GM12864 (cell line): ENCODE measurements at places on chromosomes 1 and 21.

- no peak for DNase-seq
Measured at GRCh38 chr21:45241357-45241756, 46.3 kb downstream of the POFUT2 start.

DNA sequence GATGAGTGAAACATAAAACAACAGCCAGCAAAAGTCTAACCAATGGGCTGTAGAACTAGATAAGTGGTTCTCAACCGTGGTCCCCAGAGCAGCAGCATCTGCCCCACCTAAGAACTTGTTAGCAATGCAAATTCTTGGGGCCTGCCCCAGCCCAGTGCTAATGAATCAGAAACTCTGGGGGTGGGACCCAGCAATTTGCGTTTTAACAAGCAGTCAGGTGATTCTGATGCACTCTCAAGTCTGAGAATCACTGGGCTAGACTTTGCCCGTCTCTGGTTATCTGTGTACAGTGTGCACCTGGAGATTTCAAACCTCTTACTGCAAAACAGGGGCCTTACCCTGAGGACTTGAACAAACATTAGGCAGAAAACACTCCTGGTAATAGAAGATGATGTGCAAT lies 66.5 kb downstream of the PLXNA2 start:
- DNase-seq = no peak

- no peak for DNase-seq
Measured at GRCh38 chr1:175891783-175892309, 148.5 kb upstream of the TNR start.

DNA sequence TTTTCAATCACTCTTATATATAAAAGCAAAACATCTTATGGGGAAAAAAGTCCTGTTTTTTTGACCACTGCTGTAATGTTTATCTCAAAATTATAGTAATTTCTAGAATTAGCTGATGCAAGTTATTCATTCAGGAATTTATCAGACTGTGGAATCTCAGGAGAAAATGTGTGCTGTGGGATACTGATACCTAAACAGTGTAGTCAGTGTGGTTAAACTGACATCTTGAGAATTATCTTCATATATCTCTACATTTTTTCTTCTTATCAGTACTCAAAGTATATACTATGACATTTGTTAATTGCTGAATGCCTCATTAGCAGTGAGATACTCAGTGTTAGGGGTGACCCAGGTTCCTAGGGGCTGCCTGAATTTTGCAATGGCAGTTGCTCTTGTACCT lies 839.3 kb downstream of the KCNT2 start:
- DNase-seq = no peak

DNA sequence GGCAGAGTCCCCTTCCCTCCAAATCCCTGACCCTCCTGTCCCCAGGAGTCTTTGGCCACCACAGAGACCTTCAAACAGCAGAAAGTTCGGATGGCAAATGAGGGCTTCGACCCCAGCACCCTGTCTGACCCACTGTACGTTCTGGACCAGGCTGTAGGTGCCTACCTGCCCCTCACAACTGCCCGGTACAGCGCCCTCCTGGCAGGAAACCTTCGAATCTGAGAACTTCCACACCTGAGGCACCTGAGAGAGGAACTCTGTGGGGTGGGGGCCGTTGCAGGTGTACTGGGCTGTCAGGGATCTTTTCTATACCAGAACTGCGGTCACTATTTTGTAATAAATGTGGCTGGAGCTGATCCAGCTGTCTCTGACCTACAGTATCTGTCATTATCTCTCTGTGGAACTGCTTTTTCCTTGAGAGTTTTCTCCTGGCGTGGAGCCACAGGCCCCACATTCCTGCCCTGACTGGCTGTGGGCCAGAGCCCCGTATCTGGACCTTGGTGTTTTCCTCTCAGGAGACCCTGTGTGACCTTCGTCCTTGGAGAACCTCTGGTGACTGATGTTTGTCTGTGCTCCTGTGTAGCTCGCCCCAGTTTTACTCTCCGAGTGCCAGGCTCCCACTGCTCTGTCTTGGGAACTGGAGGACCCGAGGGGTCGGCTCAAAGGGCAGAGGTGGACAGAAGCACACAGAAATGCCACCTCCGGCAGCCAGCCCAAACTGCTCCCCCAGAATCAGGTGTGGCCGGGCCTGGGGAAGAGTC lies 4.8 kb downstream of the SLC27A3 start:
- DNase-seq = no peak

- no peak for DNase-seq
Measured at GRCh38 chr1:63134501-63135173, 187.7 kb upstream of the FOXD3 start.

- DNase-seq = no peak
Measured at GRCh38 chr1:222914861-222915632, 100.2 kb downstream of the DISP1 start.

DNA sequence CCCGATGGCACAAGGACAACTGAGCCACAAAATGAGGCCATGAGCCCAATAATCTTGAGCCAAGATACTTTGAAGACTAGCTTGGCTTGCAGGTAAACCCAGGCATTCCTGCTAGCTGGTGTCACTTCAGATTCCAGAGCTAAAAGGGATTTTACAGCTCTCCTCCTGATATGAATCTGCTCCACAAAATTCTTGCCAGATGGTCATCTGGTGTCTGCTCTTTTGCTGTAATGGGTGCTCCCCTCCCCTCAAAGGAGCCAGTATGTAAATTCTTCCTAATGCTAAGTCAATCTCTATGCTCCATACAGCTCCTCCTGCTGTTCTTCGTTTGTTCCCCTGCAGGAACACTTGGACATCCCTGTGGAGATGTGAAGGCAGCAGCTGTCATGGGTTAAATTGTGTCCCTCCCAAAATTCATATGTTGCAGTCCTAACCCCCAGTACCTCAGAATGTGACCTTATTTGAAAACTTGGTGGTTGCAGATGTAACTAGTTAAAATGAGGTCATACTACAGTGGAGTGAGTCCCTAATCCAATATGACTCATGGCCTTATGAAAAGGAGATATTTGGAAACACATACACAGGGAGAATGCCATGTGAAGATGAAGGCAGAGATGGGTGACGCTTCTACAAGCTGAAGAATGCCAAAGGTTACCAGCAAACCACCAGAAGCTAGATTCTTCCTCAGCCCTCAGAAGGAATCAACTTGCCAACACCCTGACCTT lies 180.6 kb upstream of the PALMD start:
- no peak for DNase-seq
